Activated gamma-delta T cell (primary cell): ENCODE measurements at places on chromosomes 1 and 21.

- no peak for DNase-seq
These were observed 72.2 kb downstream of the C21orf91 start for GRCh38 chr21:17746920-17747319.

DNA sequence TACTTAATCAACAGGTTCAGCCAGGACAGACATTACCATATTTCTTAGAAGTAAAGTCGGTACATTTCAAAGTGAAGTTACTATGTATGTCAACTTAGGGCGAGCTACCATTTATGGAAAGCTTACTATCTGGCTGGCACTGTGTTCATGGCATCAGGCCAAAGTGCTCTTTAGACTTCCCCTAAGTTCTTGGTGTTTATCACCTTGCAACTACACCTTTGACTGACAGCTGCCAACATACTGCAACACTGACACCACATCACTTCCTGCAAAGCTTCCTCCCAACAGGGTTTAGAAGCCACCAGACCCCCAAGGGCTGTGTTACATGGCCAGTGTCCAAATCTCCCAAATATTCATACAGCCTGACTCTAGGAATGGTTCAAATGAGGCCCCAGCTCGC is 61.0 kb downstream of the TIAM1 start:
- DNase-seq: no peak

DNA sequence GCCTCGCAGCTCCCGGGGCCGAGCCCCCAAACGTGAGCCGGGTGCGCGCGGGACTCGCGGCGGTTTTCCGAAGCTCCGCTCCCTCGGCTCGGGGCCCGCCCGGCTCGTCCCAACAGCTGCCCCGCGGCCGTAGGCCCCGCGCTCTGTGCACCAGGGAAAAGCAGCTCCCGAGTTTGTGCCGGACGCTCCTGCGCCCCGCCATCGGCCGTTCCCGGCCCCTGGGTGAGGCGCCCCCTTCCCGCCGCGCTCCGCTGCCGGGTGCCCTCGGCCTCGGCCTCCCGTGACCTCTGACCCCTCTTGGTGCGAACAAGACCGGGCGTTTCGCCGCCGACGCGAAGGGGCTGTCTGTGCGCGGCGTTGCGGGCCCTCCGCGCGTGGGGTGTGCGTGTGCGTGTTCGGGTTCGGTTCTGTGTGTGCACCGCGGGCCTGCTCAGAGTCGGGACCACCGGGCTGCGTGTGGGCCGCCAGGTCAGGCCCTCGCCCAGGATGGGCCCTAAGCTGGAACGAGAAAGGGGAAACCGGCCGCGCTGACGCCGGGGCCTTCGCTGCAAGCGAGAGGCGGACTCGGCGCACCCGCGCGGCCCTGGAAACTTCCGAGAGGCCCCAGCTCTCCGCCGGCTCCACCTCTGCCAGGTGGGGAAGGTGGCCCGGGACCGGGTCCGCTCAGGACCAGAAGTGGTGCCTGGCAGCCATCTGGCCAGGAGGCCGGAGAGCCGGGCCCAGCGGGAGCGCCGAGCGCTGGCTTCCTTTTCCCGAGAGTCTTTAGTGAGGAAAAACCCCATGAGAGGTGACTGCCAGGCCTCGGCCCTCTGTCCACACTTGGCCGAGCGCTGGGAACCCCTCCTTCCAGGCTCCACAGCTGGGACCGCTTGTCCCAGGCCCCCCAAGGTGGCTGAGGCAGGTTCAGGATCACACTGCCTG is 1.9 kb downstream of the PRDM16 start:
- DNase-seq: no peak

DNA sequence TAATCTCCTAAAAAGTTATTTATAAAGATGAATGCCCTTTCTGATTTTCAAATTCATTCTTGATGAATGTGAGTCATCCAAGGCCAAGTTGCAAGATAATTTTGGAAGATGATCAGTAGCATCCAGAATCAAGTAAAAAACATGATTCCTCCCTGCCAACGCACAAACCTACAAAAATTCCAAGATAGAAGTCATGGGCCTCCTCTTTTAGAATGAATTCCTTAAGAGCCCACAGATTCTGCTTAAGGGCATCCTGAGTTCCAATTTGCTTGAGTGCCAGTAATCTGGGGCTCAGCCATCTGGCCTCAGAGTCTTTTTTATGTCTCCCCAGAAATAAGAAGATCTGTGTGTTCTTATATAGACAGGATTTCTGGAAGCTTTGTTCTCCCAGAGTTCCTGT is 23.2 kb upstream of the SPATA6 start:
- no peak for DNase-seq
